ENCODE measurements at places on chromosomes 5 and 9. TPM values are rescaled to one million over a fixed set of nuclear protein-coding genes. Genes with fewer than 3 reads are reported as not detected.

Gene GFI1B
- not detected for total RNA-seq

Gene SMC2
- total RNA-seq, result 2.5 TPM

Gene DOCK2
- 5.3 TPM for total RNA-seq

Gene MEIKIN
- not detected for total RNA-seq

DNA sequence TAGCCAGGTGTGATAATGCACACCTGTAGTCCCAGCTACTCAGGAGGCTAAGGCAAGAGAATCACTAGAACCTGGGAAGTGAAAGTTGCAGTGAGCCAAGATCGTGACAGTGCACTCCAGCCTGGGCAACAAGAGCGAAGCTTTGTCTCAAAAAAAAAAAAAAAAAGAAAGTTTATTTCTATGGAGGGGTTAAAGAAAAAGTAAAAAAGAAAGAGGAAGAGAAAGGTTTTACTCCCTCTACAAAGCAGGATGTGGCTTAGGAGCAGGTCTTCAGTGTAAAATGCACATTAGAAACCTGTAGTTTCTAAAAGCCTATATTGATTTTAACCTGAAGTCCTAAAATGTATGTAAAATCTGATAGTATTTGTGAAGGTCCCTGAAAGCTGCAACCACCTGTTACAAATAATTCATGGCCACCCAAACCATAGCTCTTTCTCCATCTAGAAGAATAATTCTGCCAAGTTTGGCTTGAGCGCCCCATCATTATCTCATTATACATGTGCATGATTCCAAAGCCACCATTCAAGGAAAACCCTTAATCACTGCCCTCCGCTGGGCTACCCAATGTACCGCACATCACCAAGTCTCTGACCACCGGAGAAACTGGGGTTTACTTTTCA is 3.4 kb downstream of the FNBP1 start:
- no peaks in the 10 kb centered on the region for H3K36me3 ChIP-seq
- H3K4me3 ChIP-seq, result no peak overlapping the region
- DNase-seq, result no peak
- peaks cover 31% of the 10 kb centered on the region for H3K4me1 ChIP-seq
- no peak overlapping the region for H3K27ac ChIP-seq

- no peaks in the 10 kb centered on the region for H3K36me3 ChIP-seq
- no peak for DNase-seq
- H3K4me1 ChIP-seq, result no peaks in the 10 kb centered on the region
- no peak overlapping the region for H3K27ac ChIP-seq
- no peaks in the 10 kb centered on the region for H3K27me3 ChIP-seq
- no peak overlapping the region for H3K4me3 ChIP-seq
Measured at GRCh38 chr9:82271106-82271561, 282.6 kb downstream of the SPATA31D1 start.

GRCh38 chr5:91403438-91403837 is 20.3 kb upstream of the ARRDC3 start:
- no peaks in the 10 kb centered on the region for H3K4me1 ChIP-seq
- H3K27me3 ChIP-seq, result no peaks in the 10 kb centered on the region
- H3K36me3 ChIP-seq, result no peaks in the 10 kb centered on the region
- DNase-seq, result no peak

DNA sequence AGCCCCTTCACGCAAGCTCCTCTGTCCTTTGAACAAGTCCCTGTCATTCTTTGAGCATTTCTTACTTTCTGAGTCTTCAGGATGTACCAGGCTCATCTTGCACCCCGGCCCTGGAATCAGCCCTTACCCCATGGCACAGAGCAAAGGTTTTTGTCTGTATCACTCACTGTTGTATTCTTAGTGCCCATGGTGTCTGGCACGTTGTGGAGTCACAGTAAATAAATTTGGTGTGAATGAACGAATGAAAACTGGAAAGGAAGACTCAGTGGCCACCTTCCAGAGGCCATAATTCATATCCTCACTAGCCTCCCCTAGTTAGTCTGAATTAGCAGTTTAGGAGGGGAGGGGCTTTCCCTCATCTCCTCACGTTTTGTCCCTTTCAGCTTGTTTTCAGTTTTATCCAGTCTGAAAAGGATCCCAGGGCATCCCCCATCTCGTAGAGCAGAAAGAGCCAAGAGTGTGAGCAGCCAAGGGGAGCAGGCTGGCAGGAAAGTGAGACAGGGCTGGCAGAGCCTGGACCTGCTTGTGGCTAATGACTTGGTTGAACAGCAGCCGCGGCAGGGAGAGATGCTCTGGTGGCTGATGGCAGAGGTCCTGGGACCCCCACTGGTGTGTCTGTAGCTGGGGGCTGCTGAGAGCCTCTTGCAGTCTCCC is 42.7 kb downstream of the ZNF618 start:
- peak overlapping the region; percentile 42 for H3K27ac ChIP-seq
- H3K4me1 ChIP-seq, result peaks cover 16% of the 10 kb centered on the region
- no peaks in the 10 kb centered on the region for H3K27me3 ChIP-seq
- DNase-seq, result no peak
